Upper lobe of left lung (tissue), 6 donors: ENCODE measurements at places on chromosomes 7 and 10.

GRCh38 chr7:43906331-43907010 lies at the start of gene URGCP:
Gene URGCP (minus strand): TSS chr7:43906596. CDS start chr7:43906575, 21 bp downstream.
- peak; percentile 40 for DNase-seq

DNA sequence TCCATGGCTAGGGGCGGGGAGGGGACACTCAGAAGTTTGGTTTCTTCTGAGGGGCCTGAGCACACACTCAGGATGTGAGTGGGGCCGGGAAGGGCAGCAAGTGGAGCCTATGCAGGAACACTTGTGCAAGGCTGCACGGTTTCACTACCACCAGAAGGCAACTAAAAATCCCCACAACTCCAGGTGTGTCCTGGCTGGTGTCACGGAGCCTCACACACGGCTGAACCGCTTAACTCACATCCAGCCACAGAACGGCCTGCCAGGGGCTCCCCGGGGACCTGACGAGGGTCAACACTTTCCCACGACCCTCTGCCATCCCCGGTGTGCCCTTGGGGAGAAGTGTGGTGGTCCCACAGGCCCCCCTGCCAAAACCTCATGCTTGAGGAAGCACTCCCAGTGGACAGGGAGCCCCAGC lies 173.9 kb downstream of the ELFN1 start:
- no peak for DNase-seq

DNA sequence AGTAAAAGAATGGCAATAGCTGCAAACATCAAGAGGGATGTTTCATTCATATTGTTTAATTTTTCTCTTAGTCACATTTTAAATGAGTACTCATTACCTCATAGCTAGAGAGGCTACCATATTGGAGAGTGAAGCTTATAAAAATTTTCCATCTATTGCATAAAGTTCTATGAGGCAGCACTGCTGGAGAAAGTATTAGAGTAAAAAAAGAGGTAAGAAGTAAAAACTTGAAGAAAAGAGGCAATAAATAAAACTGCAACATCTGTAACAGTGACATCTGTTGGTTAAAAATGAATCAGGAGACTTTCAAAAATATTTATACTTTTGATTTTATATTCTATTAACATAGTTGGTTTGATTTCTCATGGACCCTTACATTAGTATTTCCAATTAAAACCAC lies 284.5 kb upstream of the SEMA3D start:
- no peak for DNase-seq

- no peak for DNase-seq
Measured at GRCh38 chr7:34904987-34905386, 132.3 kb downstream of the DPY19L1 start.

DNA sequence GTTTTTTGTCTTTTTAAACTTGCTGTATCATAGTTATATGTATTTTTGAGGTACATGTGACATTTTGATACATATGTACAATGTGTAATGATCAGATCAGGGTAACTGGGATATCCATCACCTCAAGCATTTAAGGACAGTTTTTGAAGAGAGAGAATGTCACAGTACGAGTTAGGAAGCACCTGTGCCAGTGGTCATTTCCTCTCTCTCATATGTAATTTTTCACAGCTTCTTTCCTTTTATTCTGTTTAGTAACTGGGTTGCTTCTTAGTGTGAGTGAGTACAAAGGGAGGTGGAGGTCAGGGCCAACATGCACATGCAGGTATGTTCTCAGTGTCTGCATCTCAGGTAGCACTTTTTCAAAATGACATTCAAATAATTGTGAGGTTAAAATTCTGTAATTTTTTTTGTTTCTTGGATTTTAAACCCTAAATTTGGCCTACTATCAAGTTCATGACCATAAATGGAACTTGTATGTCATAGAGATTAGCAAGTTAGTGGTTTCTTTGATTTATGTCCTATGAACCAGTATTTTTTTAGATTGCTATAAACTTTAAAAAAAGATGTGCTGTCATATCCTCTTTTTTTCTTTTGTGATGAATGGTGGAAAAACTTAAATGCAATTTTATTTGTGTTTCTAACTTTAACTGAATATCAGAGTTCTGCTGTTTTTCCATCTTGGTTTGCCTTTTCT lies 42.7 kb downstream of the SNX10 start:
- no peak for DNase-seq

GRCh38 chr10:17873946-17874345 lies 64.8 kb downstream of the MRC1 start:
- DNase-seq: no peak

DNA sequence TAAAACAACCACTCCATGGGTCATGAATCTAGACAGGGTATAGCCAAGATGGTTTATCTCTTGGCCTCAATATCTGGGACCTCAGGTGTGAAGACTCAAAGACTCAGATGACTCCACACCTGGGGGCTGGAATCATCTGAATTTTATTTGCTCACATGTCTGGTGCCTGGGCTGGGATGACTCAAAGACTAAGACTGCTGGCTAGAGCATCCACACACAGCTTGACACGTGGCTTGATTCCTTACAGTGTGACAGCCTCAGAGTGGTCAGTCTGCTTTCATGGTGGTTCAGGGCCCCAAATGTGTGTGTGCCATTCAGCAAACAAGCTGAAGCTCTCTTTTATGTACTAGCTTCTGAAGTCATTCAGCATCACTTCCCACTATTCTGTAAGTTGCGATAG lies 333.7 kb downstream of the RNLS start:
- no peak for DNase-seq

DNA sequence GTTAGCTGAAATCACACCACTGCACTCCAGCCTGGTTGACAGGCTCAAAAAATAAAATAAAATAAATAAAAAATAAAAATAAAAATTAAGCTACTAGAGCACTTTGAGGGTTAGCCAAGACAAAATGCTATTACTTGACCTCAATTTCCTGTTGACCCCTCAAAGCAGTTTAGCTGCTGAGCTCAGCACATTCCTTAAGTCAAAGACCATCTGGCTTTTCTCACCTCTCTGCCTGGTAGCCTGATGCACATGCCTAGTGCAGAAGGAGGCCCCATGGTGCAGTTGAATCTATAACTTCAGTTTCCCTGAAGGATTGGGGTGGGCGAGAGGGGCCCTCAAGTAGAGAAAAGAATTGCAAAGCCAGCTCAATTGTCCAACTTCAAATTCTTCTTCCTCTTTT lies 211.1 kb upstream of the GALNT17 start:
- no peak for DNase-seq

DNA sequence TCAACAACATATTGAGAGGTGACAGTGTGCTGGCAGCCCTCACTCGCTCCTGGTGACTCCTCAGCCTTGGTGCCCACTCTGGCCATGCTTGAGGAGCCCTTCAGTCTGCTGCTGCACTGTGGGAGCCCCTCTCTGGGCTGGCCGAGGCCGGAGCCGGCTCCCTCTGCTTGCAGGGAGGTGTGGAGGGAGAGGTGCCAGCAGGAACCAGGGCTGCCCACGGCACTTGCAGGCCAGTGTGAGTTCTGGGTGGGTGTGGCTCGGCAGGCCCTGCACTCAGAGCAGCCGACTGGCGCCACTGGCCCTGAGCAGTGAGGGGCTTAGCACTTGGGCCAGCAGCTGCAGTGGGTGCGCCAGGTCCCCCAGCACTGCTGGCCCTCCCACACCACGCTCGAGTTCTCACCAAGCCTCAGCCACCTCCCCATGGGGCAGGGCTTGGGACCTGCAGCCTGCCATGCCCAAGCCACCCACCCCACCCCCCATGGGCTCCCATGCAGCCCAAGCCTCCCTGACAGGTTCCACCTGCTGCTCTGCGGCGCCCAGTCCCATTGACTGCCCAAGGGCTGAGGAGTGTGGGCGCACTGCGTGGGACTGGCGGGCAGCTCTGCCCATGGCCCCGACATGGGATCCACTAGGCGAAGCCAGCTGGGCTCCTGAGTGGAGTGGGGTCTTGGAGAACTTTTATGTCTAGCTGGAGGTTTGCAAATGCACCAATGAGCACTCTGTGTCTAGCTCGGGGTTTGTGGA lies 377.1 kb upstream of the ANKRD30A start:
- DNase-seq: no peak

- no peak for DNase-seq
Measured at GRCh38 chr10:33244354-33244967, 90.0 kb downstream of the NRP1 start.

- peak; percentile 96 for DNase-seq
Measured at GRCh38 chr10:63629363-63630084, 108.3 kb downstream of the REEP3 start.

- no peak for DNase-seq
Measured at GRCh38 chr7:104922182-104923009, 91.6 kb upstream of the KMT2E start.

DNA sequence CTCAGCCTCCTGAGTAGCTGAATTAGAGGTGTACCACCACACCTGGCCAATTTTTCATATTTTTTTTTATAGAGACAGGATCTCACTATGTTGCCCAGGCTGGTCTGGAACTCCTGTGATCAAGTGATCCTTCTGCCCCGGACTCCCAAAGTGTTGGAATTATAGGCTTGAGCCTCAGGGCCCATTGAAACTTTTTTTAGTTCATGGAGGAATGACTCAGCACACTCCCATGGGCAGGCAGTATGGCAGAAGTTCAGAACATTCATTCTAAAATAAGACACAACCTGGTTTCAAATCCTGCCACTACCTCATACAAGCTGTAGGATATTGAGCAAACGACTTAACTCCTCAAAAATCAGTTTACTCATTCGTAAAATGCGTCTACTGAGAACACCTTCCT lies 320.4 kb upstream of the SP8 start:
- no peak for DNase-seq

DNA sequence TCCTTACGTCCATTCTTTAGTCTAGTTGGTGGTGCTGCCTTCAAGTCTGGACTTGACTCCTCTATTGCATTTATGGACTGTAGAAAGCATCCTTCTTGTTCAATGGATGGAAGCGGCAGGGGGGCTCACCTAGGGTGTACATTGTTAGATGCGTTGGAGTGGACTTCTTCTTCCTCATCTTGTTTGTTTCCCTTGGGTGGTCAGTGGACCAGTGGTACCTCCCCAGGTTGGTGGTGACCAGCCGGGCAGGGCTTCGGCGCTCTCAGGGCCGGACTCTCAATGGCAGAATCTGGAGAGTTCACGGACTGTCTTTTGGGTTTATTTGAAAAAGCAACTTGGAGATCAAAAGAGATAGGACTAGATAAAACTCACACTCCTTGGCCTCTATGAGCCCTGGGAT lies 6.2 kb upstream of the BTBD16 start:
- DNase-seq: no peak

DNA sequence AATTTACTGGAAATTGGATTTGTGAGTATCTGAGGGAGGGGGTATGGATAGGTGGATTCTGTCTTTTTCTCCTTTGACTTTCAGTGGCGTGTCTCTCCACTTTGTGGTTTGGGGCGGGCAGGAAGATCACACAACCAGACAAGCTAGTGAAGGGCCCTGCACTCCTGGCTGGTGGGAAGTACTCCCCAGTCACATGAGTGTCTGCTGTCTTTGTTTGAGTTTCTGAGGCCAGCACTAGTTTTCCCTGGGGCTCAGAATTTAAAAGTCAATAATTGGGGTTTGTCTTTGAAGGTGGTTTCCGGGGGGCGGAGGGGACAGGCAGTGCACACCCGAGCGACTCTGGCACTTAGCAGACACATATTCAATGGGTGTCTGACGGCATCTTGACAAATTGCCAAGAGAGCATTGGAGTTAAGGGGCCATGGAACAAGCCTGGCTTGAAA lies 120.1 kb downstream of the WDFY4 start:
- no peak for DNase-seq

GRCh38 chr10:60892571-60892970 lies 51.4 kb downstream of the RHOBTB1 start:
- DNase-seq: no peak

DNA sequence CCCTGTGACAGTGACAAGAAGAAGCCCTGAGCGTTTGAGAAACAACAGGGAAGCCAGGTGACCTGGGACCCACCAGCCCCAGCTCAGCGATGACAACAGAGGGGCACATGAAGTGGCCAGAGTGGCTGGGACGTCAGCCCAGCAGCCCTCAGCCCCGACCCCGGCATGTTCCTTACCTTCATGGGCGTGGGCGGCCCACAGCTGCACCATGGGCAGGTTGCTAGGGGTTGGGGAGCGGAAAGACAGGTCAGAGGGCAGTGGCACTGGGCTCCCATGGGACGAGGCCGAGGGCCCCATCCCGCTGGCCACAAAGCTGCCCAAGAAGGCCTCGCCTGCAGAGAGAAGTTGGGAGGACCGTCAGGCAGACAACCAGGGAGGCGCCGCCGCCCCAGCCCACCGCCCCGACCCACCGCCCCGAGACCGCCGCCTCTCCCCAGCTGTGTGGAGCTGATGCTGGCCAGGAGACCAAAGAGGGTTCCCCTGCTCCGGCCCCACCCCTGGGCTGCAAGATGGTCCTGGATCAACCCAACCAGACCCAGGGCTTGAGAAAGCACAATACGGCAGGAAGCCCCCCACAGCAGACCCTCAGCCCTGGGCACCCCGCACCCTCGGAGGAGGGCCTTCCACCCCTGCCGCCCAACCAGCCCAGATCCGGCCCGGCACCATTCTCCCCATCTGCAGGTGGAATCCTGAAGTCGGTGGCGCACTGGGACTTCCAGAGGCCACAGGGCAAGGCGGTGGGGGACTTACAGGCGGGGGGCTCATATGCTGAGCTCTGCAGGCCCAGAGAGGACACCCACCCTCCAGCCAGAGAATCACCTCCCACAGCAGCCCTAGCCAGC lies 29.1 kb downstream of the TNRC18 start:
- no peak for DNase-seq

- DNase-seq: no peak
Measured at GRCh38 chr7:24540956-24541355, 32.3 kb upstream of the PALS2 start.

DNA sequence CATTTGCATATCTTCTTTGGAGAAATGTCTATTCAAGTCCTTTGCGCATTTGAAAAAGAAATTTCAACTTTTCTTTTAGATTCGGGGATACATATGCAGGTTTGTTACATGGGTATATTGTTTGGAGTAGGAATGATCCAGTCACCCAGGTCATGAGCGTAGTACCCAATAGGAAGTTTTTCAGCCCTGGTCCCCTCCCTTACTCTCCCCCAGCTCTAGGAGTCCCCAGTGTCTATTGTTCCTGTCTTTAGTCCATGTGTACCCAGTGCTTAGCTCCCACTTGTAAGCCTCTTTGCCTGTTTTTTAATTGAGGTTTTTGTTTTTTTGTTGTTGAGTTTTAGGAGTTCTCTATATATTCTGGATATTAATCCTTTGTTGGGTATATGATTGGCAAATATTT lies 63.3 kb downstream of the SND1 start:
- DNase-seq: no peak

- no peak for DNase-seq
Measured at GRCh38 chr10:72597897-72598296, 28.0 kb downstream of the MICU1 start.

DNA sequence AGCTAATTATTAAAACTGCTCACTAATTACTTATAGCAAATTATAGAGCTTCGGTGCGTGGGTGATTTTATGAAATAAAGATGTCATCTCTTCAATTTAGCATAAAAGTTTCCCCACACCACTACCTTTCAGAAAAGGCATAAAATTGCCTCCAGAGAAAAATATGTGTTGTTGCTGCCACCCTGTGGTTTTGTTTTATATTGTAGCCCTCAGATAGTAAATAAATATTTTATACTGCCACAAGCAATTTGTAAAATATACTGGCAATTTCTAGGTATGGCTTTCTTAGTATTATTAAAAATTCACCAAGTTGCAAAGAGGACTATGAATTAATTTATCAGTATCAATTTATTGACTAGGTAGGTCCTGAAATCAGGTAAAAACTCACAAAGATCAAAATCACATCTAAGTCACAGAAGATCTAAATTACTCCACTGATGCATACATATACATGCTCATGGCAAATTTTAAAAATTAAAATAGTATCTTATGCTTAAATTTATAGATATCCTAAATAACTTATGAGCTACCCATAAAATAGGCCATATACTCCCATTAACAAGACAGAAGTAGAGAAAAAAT lies 26.5 kb downstream of the ASNS start:
- DNase-seq: no peak

GRCh38 chr7:96122746-96123145 lies 199.2 kb downstream of the SLC25A13 start:
- no peak for DNase-seq

- no peak for DNase-seq
Measured at GRCh38 chr7:45625067-45625466, 50.9 kb downstream of the ADCY1 start.
